NCI-H2107 (cell line): ENCODE measurements at places on chromosomes 12 and 14.
A peak's percentile ranks its signal among the peaks of the same experiment; 100 is the strongest.

DNA sequence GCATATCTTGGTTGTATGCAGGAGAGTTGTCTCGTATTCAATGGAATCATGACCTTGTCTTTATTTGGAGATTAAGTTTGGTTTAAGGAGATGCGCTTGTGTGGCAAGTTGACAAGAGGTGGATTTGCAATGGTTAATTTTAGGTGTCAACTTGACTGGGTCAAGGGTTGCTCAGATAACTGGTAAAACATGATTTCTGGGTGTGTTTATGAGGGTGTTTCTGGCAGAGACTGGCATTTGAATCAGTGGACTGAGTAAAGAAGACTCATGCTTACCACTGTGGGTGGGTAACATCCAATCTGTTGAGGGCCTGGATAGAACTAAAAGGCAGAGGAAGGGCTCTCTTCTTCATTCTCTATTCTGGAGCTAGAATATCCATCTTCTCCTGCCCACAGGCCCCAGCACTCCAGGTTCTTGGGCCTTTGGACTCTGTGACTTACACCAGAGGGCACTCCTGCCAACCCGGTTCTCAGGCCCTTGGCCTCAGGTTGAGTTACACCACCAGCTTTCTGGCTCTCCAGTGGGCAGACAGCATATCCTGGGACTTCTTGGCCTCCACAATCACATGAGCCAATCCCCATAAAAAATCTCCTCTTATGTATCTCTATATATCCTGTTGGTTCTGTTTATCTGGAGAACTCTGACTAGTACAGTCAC lies 141.5 kb upstream of the ARID2 start:
- DNase-seq, result no peak

DNA sequence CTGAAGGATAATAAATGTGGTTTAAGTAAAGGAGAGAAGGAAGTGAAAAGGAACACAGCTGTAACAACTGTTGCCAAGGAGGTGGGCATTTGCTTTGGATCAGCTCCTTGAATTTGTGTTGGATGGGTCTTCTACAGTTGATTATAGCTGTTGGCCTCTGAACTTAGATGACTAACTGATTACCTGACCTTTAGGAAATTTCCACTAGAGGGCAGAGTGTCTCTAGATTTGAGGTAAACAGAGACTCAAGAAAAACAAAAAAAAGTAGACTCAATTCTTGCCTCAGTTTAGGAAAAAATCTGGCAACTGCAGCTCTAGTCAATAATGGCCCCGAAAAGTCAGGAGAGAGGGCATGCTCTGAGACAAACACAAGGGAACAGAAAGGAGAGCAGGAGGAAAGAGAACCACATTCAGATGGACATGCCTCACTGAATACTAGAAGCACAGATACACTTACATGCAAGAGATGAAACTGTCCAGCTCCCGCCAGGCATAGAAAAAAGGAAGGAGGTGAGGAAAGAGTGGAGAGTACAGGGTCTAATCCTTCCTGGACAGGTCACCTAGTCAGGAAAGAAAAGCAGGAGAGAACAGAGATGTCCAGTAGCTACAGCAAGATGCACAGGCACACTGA lies 20.6 kb downstream of the COX14 start:
- DNase-seq, result no peak

- DNase-seq, result peak; percentile 49
These were observed 292.7 kb downstream of the LRFN5 start for GRCh38 chr14:41899416-41899815.

- DNase-seq, result no peak
These were observed 156.6 kb downstream of the RPAP3 start for GRCh38 chr12:47549258-47549657.

DNA sequence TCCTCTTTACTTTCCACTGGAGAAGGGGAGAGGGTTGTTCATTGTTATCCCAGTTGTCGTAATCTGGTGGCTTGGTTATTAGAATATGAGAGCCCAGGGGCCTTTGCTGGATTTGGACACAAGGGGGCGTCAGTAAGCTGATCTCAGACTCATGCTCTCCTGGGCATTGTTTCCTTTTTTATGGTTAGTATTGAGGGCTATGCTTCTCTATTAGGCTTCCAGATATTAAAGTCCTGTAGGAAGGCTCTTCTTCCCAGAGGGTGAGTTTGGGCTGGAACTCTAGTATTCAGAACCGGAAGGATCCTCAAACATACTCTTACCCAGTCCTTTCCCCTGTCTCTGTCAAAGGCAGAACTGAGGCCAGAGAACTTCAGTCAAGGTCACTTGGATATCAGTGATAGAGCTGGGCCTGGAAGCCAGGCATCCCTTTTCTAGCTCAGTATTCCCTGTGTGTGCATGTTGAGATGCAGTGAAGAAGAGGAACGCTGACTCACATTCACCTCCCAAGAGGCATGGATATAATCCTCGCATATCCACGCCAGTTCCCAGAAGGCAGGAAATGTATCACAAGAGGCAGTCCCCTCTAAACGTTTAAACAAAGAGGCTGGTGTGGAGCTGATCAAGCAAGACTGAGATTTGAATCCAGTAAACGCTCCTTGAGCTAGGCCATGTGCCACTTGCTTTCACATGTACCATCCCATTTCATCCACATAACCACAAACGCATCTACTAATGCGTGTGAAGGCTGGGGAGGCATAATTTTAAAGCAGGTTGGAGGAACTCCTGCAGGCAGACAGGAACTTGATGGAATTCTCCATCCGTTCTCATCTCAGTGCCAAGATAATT lies 41.6 kb downstream of the UBE3B start:
- peak; percentile 66 for DNase-seq

DNA sequence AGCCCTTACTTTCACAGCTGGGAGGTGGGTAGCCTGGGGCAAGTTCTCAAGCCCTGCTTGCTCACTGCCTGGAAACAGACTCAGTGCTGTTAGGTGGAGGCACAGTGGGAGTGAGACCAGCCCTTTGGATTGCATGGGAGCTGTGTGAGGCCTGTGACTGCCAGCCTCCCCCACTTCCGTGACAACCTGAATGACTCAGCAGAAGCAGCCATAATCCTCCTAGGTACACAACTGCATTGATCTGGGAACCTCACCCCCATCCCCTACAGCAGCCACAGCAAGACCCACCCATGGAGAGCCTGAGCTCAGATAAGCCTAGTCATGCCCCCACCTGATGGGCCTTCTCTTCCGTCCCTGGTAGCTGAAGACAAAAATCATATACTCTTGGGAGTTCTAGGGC lies 26.4 kb downstream of the ALG10 start:
- no peak for DNase-seq

GRCh38 chr12:62873826-62874448 lies 61.0 kb downstream of the PPM1H start:
- DNase-seq, result no peak

- no peak for DNase-seq
These were observed 11.3 kb downstream of the PHLDA1 start for GRCh38 chr12:76020281-76020680.

DNA sequence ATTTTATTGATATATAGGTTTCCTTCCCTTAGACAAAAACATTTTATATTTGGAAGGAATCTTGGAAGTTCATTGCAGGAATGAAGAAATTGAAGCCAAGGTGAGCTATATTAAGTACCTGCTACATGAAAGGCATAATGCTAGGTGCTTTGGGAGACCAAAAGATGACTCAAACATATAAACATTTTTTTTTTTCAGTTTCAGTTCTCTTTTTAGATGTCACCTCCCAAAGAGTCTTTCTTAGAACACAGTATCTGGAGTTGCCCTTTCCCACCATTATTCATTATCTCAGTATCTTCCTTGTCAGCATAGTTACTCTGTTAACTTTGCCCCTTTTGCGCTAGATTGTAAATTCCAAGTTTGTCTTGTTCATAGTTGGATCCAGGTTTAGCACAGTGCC lies 1.1 kb downstream of the LIN52 start:
- DNase-seq, result no peak

DNA sequence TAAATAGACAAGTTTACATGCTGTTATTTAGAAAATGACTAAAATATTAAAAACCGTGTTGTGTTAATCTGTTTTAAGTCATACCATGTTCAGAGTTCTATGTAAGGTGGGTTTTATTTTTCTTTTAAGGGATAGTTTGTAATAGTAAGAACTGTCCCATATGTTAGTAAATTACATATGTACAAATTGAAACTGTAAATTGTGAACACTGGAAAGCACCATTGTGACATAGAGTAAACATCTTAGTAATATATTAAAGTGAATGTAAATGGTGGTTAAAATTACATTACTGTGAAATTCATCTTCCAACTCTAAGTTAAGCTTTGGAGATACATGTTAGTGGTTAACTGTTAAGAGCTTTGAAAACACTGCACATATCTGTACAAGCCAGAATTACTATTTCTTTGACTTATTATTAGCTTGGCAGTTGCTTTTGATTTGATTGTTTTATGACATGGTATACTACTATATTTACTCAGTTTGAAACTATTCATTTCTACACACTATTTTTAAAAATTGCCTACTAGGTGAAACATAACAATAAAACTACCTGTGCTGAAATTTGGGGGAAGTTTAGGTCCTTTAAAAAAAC lies 27.4 kb upstream of the DIP2B start:
- no peak for DNase-seq

GRCh38 chr12:26252946-26253345 lies 57.6 kb downstream of the SSPN start:
- no peak for DNase-seq

GRCh38 chr14:103613517-103613916 lies 15.5 kb upstream of the KLC1 start:
- no peak for DNase-seq

- no peak for DNase-seq
These were observed 4.4 kb upstream of the ZBTB39 start for GRCh38 chr12:57010627-57011247.

- no peak for DNase-seq
These were observed 85.7 kb downstream of the BORCS5 start for GRCh38 chr12:12442548-12443071.

DNA sequence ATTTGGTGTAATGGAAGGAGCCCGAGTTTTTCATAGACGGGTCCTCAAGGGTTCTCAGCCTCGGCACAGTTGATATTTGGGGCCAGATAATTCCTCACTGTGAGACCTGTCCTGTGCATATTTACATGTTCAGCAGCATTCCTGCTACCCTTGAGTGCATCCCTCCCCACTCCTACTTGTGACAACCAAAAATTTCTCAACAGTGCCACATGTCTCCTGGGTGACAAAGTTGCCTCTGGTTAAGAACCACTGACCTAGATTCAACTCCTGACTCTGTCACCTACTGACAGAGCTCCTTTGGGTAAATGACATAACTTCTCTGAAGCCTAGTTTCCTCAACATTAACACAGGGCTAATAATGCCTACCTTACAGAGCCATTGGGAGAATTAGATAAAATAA lies 60.4 kb downstream of the TTC9 start:
- no peak for DNase-seq

GRCh38 chr14:51846631-51847488 lies 13.6 kb upstream of the GNG2 start:
- DNase-seq, result no peak

GRCh38 chr12:131597333-131597732 lies 113.6 kb upstream of the SFSWAP start:
- DNase-seq, result no peak

DNA sequence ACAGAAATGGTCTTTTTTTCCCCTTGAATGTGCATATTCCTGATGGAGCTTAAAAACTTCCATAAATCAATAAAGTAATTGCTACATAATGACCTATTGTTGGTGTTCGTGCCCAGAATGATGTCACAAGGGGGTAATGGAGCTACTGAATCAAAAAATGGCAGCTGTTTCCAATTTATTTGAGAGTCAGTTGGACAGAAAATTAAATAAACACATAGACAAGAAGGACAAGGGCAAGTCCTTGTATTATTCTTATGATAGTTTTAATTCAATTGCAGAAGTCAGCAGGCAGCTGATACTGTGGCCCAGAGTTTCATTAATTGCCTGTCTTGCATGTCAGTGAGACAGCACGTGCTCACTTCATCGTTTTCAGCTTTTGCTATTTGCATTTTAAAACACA lies 473.5 kb downstream of the ETNK1 start:
- DNase-seq, result peak; percentile 24

- DNase-seq, result no peak
These were observed 42.9 kb upstream of the FAM222A start for GRCh38 chr12:109670731-109671130.

- DNase-seq, result peak; percentile 13
These were observed 67.2 kb downstream of the HECTD4 start for GRCh38 chr12:112314981-112315380.

DNA sequence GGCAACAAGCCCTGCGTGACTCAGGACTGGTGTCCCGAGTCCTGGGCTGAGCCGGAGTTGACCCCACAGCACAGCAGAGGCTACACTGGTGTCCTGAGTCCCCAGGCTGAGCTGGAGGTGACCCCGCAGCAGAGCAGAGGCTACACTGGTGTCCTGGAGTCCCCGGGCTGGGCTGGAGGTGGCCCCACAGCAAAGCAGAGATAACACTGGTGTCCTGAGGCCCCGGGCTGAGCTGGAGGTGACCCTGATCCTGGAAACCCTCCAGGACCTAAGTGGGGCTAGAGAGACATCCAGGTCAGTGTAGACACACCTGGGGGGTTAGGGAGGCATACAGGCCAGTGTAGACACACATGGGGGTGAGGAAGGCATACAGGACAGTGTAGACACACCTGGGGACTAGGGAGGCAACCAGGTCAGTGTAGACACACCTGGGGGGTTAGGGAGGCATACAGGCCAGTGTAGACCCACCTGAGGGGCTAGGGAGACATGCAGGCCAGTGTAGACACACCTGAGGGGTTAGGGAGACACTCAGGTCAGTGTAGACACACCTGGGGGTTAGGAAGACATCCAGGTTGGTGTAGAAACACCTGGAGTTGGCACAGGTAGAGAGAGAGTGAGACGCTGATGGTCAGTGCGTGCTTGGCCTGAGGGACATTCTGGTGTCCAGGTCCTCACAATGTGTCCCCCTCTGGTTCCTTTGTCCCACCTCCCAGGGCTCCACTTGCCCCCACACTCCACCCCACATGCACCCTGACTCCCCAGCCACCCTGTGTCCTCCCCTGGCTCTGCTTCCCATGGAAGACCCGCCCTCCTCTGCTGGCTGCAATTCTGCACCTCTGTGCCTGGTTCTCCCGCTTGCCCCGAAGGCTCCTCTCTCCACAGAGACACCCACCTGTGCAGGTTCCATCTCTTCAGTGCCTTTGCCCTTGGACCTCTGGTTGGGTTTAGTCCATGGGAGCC lies 321.6 kb upstream of the SFSWAP start:
- no peak for DNase-seq

GRCh38 chr14:23365732-23366425 lies 907 bp upstream of the EFS start:
- DNase-seq, result peak; percentile 36

DNA sequence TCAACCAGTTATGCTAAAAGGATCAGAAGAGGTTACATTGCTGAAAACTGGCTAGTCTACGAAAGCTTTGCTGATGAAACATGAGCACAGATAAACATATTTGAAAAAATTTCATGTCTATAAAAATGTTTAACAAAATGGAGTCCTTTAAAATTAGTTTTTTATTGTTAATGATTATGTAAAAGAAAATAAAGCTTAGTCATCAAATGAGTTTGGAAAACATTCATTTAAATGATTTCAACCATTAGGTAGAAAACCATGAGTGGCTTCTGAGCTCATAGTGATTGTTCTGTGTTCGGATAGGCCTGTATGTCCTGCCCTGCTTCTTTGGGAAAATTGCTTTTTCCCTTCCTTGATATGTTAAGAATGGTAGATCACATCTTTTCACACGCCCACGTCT lies 584 bp upstream of the CD163L1 start:
- no peak for DNase-seq
